ENCODE measurements at places on chromosomes 7 and 10. TPM values are rescaled to one million over a fixed set of nuclear protein-coding genes. Genes with fewer than 3 reads are reported as not detected.

Gene ELFN1
- 11.4 TPM for total RNA-seq

Gene MBL2
- not detected for total RNA-seq

Gene ZNF467
- 38.0 TPM for total RNA-seq

Gene TRIM50
- not detected for total RNA-seq

Gene TFEC
- total RNA-seq = 0.49 TPM

Gene UCN3
- total RNA-seq = not detected

Gene ADRB1
- total RNA-seq = 0.18 TPM

Gene NRG3
- total RNA-seq = 0.57 TPM

Gene PHYHIPL
- 0.24 TPM for total RNA-seq

Gene LIPK
- not detected for total RNA-seq

Gene IDI2
- total RNA-seq = not detected

Gene PDGFA
- total RNA-seq = 74.0 TPM

Gene RSPH10B2
- 0.95 TPM for total RNA-seq

Gene CHRM2
- 40.9 TPM for total RNA-seq

Gene ASAH2
- total RNA-seq = 8.3 TPM

Gene SPDYE16
- total RNA-seq = 0.34 TPM

Gene ASZ1
- not detected for total RNA-seq

Gene SPDYE6
- not detected for total RNA-seq

Gene PIP
- total RNA-seq = not detected

Gene ABCC2
- 0.87 TPM for total RNA-seq

Gene MTURN
- total RNA-seq = 24.2 TPM

Gene ETV1
- total RNA-seq = 26.6 TPM

Gene FOXK1
- total RNA-seq = 56.7 TPM

Gene CRYGN
- 9.4 TPM for total RNA-seq

Gene FAM20C
- 17.8 TPM for total RNA-seq

Gene PRPF18
- 18.9 TPM for total RNA-seq

Gene ZNHIT1
- total RNA-seq = 57.7 TPM

Gene ANKRD30A
- not detected for total RNA-seq

Gene TMEM229A
- total RNA-seq = 0.59 TPM

Gene PRLHR
- total RNA-seq = not detected

Gene SFRP4
- total RNA-seq = 6.4 TPM

Gene KEL
- total RNA-seq = 2.3 TPM

Gene SNX13
- total RNA-seq = 57.1 TPM

Gene ITPRID1
- not detected for total RNA-seq

Gene HOXA10
- 13.1 TPM for total RNA-seq

Gene OR2A1
- total RNA-seq = 0.27 TPM

Gene PTPRZ1
- 3.4 TPM for total RNA-seq

Gene AASS
- 34.2 TPM for total RNA-seq

Gene GLI3
- total RNA-seq = 126 TPM

Gene UTF1
- total RNA-seq = not detected

Gene AUTS2
- total RNA-seq = 122 TPM

Gene ANKRD16
- 14.7 TPM for total RNA-seq

Gene MNX1
- total RNA-seq = not detected

Gene NUTM2D
- total RNA-seq = 10.1 TPM

Gene FKBP9
- 208 TPM for total RNA-seq

Gene LBX1
- total RNA-seq = not detected

Gene ASB10
- total RNA-seq = not detected

Gene LAMB1
- total RNA-seq = 556 TPM

Data from mesothelial cell of epicardium (in vitro differentiated cells).